ENCODE measurements at places on chromosomes 6 and 20.

DNA sequence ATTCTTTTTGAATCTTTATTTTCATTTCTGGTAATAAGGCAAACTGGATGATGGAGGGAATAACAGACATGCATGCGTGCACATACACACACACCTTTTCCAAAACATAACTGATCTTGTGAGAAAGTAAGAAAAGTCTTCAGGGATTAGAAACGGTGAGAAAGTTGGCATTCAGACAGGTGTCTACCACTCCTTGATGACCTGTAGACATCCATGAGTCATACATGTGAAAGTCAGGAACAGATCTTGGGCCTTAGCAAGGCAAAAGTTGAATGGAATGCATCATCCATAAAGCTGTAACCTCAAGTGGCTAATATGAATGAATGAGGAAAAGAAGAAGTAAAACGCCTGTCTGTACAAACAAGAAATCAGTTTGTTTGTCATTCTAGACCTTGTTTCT is 97.3 kb downstream of the GRIK2 start:
- DNase-seq: no peak

DNA sequence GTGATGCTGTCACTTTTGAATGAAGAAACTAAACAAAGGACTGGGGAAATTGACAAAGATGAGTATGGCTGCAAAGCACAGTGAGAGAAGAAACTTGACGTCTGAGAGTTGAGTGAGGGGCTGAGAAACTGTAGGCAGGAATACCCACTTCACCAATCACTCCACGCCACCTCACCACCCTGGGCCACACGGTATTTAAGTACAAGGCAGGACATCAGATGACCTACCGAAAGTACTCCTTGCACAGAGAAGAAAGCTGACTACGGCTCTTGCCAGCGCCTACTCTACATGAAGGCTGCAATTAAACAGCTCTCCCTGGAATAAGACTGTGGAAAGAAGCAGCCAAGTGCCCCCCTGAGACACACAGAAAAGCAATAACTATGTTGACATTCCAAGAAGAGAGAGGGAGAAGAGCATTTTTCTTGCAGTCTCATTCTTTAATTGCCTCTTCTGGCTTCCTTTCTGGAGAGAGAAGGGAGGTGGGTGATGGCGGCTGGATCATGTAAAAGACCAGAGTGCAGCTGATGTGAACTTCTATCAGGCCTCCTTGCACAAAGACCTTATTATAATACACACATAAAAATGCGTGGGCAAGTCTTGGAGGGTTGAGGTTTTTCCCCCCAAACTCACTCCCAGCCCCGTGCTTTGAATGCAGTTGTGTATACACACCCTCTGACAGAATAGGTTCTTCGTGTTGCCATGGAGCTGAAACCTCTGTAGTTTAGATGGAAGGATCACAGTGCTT is 44.6 kb downstream of the HIVEP2 start:
- peak; percentile 66 for DNase-seq

DNA sequence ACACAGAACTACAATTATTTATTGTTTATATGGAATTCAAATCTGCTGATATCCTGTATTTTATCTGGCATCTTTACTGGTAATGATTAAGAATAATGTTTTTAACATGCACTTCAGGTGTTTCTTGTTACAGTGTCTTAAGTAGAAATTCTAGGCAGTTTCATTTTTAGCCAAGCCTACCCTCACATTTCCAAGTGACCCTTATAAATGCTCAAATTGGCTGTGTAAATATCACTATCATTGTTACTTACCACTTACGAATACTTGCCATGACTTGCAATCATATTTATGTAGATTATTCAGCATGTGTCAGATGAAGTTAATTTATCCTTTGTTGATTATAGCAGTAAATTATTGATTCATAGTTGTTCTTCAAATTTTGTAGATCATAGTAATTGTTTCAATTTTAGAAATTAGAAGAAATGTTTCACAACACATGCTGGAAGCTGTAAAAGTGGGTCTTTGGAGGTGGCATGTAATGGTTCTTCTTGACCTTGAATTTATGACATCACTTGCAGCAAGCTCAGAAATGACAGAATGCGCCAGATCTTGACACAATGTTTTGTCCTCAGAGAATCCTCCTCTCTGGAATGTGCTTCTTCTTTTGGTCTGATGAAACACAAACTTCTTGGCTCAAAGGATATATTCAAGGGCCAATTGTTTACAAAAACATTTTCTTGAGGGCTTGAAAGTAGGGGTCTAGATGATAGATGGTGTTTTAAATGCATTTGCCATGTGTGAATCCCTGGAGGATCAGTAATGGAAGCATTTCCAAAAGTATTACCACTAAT is 471.8 kb downstream of the COL12A1 start:
- DNase-seq: peak; percentile 29

- DNase-seq: no peak
Measured at GRCh38 chr6:56514395-56514794, 128.3 kb downstream of the DST start.

GRCh38 chr6:24060982-24061754 is 64.8 kb upstream of the NRSN1 start:
- DNase-seq: no peak

DNA sequence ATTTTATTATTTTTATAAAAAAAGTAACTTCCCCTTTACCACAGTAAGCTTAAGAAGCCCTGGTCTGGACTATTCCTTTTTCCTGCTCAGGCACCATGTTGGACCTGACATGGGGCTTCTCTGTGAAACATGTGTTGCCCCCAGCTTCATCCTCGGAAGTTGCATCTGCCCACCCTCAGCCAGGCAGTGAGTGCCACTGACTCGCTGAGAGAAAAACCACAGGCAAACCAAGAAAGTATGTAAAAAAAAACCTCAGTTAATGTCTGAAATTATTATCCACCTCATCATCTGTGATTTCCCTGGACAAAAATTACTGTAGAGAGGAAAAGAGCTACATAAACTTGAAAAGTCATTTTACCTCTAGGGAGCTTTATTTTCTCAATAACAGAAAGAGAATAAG is 109.9 kb upstream of the MCHR2 start:
- peak; percentile 55 for DNase-seq

- no peak for DNase-seq
Measured at GRCh38 chr6:12594530-12594893, 122.1 kb upstream of the PHACTR1 start.

GRCh38 chr6:19158586-19158985 is 678.6 kb upstream of the ID4 start:
- peak; percentile 75 for DNase-seq

GRCh38 chr6:31418251-31418650 is 14.9 kb downstream of the MICA start:
- DNase-seq: no peak

DNA sequence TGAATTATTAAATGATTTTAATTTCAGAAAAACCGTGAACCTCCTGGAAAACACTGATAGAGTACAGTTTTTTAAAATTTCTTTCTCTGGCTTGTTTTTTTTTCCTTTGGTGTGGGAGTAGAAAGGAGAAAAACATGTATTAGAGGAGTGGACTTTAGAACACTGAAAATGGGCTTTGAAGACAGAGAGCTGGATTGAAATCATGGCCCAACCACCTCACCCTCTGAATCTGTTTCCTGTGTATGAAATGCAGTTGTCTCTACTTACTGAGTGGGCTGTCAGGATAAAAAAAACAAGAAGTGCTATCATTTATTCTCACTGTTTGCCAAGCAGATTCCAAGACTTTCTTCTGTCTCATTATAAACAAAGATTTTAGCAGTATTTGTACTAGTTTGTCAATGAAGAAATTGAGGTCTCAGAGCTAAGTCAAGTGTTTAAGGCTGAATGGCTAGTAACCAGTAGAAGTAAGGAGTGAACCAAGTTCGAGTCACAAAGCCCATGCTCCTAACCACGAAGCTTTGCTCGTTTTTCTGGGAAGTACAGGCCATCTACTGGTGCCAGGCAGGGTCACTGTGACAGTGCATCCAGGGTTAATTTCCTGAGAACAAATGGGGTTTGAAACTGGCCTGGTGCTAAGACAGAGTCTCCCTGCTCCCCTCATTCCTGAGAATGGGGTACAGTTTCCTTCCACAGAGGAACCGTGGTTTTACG is 256.4 kb downstream of the TMEM242 start:
- DNase-seq: peak; percentile 12

- DNase-seq: no peak
Measured at GRCh38 chr20:57656252-57656820, 36.1 kb upstream of the ZBP1 start.

GRCh38 chr6:108321253-108321747 is 26.4 kb downstream of the AFG1L start:
- no peak for DNase-seq

DNA sequence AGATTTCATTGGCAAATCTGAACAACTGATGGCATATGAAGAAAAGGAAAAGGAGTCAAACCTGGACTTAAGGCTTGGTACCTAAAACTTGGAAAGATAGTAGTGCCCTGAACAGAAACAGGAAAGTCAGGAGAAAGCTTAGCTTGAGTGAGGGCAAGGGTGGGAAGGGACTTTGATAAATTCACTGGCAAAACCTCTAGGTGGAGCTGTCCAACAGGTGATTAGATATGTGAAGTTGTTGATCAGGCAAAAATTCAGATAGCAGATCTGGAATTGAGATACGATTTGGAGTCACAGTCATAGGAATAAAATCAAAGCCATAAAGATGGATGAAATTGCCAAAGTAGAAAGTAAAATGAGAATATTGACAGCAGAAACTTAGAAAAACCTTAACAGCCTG is 16.1 kb upstream of the ZNF292 start:
- DNase-seq: peak; percentile 53

DNA sequence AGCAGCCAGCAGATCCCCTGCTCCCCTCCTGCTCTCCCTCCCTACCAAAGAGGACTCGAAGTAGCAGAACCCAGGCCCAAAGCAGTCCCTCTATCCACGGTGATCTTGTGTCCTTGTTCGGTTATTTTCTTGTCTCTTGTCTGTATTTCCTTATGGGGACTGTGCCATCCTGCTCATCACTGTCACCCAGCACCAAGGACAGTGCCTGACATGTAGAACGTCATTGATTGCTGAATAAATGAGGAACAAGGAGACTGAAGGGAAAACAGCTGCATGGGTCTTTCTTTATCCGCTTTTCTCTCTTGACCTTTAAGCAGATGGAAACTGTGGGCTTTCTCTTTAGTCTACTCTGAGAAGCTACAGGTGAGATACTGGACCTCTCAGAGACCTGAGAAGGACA is 29.4 kb upstream of the ZNF831 start:
- no peak for DNase-seq

DNA sequence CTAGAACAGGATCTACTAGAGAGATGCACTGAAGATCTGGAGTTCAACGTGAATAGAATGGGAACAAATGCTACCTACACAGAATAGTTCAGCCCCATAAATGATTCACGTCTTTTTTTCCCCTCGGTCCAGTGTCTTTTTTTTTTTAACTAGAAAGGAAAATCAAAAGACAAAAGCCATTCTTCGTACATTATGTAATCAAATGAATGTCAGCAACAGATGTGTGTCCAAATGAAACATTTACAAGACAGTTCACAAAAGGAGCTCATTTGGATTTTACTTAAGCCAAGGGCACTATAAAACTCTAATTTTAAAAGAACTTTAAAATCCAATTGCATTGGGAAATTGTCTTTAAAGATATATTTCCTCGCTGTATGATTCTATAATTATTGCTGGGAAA is 42.4 kb downstream of the FAM184A start:
- no peak for DNase-seq

DNA sequence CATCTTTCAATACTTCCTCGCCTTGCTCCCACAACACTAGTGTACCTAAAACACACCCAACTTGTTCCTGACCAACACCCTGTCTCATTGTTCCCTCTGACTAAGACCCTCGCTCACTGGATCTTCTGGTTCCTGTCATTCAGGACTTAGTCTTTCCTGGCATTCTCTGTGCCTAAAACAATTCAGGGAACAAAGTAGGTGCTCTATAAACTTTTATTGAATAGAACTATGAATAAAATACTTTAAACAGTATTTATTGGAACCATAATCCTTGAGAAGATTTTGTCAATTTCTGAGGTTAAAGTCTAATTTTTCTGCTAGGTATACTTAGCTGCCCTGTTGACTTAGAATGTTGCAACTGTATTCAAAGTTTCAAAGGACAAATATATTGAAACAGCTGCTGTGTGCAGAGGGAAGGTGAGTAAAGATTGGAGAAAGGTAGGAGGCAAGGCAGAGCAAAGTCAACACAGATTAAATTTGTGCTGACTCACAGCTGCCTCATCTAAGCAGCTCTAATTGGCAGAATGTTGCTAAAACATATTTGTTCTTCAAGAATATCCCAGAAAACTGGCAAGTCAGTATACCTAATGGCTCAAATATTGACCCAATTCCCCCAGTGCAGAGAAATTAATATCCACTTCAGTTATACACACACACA is 37.6 kb downstream of the GSTA2 start:
- DNase-seq: no peak

GRCh38 chr20:61129311-61129710 is 122.8 kb upstream of the CDH4 start:
- no peak for DNase-seq

DNA sequence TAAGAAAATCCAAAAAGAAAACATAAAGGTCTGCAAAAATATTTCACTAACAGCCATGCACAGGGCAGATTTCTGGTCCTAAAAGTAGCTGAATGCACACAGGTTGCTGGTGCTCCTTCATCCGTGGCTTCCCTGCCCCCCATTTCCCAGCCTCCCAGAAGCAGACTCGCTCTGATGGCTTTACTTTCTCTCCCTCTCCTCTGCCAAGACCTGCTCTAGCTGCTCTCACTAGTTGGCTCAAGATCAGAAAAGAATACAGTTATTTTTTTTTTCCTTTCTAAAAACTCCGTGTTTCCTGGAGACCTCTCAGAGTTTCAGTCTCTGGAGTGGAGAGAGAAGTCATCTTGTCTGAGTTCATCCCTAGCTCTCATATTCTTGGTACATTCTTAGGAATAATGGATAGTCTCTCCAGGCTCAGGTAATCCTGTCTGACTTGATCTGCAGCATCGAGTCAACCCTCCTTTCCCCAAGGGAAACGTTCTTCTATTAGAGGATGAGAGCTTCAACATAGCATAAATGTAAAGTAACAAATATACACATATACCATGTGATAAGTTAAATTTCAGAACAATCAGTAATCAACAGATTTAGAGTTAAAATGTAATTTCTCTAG is 214.2 kb downstream of the TBC1D7 start:
- DNase-seq: no peak

GRCh38 chr20:25356271-25356933 is 34.2 kb downstream of the ABHD12 start:
- no peak for DNase-seq

DNA sequence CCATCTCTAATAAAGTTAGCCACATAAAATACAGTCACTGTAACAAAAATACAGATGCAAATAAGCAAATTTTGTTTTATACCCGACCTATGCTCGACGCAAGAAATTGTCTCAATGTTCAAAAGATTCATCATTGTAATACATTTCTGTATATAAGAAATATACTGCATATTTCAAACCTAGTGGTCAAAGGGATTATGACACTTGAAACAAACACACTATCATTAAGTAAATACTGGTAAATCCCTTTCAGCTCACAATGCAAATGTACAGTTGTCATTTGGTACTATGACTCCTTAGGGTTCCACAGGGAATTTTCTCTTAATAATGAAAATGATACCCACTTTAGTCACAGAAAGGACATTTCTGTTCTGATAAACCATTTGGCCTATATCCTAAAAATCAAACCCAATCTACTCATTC is 2.2 kb downstream of the HIVEP2 start:
- DNase-seq: peak; percentile 72
